ENCODE measurements at places on chromosomes 16 and 17.

GRCh38 chr16:27492588-27492979 is 57.1 kb downstream of the GTF3C1 start:
- DNase-seq = no peak

- DNase-seq = no peak
Observed at GRCh38 chr17:44061446-44061845, 5.0 kb downstream of the LSM12 start.

DNA sequence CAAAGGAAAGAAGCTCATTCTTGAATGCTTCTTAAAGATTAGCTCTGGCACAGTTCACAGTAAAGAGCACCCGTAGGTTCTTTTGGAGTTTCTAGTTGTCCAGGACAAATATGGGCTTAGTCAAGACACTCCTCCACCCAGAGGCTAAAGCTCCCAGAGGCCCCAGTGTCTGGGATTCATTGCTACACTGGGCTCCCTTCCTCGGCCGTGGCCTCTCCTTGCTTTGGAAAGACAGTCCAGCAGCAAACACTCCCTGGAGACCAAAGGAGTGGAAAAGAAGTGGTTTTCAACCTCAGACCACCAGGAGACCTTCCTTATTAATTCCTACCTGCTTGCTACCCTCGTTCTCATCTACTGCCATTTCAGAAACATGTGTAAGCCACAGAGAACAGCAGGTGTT is 17.1 kb downstream of the PHB1 start:
- no peak for DNase-seq

- DNase-seq = no peak
Observed at GRCh38 chr17:49488612-49489011, 6.5 kb upstream of the NGFR start.

DNA sequence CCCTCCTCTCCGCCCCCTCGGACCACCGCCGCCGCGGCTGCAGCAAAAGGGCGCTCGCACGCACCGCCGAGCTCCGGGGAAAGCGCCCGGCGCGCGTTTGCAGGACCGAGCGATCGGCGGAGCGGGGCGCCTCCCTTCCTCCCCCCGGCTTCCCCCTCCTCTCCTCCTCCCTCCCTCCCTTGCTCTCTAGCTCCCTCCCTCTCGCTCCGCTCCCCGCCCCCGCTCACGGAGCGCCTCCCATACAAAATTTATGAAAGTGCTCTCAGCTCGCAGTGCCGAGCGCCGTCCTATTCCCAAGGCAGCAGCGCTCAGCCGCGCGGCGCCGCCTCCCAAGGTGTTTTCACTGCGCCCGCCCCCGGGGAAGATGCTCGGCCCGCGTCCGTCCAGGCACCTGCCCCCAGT is at the start of gene RTN4RL1:
Gene RTN4RL1, minus strand, starts transcription at position 115 of the 402 bp plus-strand sequence. CDS start 469 bp downstream, outside the sequence.
- peak; percentile 59 for DNase-seq

DNA sequence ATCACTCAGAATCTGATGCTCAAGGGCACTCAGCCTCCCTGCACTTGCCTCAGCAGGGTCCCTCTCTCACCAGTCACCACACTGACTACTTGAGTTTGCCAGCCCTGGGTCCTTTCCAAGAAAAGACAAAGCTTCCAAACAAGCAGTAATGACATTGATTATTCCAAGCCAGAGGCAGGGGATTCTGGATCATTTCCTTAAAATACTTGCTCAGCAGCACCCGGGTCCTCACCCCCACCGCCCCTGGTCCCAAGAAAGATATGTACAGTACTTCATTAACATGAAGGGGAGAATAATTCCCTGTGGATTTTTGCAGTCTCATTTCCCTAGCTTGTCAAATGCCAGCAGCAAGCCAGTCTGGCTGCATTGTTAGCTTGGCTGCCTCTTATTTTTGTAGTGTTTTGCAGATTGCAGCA is 83.2 kb upstream of the GNAO1 start:
- DNase-seq = no peak

GRCh38 chr17:37017404-37017803 is 68.7 kb downstream of the AATF start:
- DNase-seq = no peak

GRCh38 chr16:2904922-2905240 is 6.8 kb upstream of the FLYWCH1 start:
- DNase-seq = no peak

DNA sequence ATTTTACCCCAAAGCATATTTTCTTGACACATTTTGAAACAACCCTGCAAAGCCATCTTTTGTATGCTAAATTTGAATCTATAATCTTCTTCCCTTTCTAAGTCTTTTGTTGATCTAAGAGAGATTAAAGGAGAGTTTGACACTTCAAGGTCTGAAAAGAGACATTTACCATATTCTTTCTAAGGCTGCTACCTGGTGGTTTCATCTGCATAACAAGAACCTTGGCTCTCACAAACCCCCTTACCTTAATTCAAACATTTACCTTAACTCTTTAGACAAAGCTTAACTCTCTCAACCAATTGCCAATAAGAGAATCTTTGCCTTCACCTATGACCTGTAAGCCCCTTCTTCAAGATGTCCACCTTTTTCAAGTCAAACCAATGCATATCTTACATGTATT is 1143.6 kb downstream of the CDH11 start:
- no peak for DNase-seq

GRCh38 chr16:69476920-69477443 is 52.6 kb downstream of the CYB5B start:
- no peak for DNase-seq

GRCh38 chr16:23408823-23409298 is 44.1 kb downstream of the COG7 start:
- DNase-seq = peak; percentile 97

DNA sequence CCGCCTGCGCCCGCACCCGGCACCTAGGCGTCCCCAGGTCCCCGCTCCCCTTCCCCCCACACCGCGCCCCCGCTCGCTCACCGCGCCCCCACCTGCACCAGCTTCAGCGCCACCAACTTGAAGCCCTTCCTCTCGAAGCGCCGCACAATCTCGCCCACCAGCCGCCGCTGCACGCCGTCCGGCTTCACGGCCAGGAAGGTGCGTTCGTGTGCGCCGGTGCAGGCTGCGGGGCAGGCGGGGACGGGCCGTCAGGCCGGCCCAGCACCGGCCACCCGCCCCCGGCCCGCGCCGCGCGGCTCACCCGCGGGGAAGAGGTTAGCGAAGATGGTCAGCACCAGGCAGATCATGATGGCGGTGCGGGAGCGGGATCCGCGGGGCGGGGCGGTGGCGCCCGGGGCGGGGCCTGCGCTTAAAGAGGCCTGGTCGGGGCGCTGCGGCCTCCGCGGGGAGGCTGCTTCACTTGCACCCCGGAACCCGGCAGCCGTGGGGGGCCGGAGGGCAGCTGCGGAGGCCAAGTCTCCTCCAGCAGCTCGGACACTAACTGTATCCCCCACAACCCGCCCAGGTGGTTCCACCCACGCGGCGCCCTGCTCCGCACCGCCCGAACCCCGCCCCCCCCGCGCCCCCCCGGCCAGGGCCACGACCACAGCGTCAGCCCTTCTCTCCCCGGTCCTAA is at the start of gene NME3:
Gene NME3, minus strand, starts transcription at position 356 of the 676 bp plus-strand sequence. Its CDS starts 9 bp downstream, at position 347.
- DNase-seq = no peak

DNA sequence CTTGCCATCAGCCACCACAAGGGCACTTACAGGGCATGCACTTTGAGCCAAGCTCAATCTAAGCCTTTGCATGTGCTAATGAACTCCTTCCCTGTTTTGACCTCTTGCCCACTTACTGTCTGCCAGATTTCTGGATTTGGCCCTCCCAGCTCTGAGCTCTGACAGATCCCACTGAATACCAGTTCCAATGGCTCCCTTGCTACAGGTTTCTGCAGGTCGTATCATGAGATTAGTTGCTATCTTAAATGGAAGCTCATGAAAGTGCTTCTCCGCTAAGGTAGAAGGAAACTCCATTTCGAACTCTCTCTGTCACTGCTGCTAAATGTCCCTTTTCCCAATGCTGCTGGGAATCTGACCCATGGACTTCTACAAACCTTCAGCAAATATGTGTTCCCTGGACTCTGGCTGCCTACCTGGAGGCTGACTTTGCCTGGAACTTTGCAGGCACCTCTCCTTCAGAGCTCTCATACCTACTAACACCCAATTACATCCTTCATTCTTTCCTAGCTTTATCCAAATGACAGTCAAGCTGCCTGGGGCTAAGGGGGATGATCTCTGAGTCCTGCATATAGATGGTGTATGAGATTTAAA is 23.5 kb upstream of the TOB1 start:
- no peak for DNase-seq

DNA sequence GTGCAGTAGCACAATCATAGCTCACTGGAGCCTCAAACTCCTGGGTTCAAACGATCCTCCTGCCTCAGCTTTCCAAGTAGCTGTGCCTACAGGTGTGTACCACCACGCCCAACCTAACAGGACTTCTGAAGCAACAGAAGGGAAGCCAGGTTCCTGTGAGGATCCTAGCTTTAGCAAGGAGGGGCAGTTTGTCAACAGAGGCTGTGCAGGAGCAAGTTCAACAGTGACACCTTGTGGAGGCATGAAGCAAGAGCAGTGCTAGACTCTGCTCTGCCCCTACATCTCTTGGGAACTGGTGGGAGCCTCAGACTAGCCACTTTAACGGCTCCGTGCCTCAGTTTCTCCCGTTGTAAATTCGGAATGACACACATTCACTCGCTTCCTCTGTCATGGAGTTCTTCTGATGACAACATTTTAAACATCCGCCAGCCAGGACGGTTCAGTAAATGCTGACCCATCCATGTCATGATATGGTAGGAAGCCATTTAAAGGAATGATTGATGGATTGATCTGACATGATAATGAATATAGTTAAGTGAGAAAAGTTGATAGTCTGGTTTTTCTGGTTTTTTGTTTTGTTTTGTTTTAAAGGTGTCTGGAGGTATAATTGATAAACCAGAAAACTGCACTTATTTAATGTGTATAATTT is 218.7 kb downstream of the MRTFB start:
- no peak for DNase-seq

DNA sequence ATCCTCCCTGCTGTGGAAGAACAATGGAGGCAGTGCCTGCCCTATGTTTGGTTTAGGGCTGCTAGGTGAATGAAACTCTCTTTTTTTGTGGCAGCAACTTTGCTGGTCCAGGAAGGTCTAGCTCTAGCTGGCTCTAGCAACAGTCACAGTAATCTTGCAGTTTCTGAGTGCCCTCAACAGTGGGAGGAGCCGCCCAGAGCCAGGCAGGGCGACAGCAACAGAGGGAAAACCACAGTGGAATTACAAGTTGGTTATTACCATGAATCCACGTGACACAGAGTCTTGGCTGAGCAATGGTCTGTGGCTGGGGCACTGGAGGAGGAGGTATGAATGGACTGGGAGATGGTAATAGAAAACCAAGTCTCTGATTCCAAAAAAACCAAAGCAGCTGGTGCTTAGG is 10.3 kb downstream of the HSPB9 start:
- no peak for DNase-seq

- DNase-seq = no peak
Observed at GRCh38 chr17:72176951-72177660, 56.3 kb downstream of the SOX9 start.

DNA sequence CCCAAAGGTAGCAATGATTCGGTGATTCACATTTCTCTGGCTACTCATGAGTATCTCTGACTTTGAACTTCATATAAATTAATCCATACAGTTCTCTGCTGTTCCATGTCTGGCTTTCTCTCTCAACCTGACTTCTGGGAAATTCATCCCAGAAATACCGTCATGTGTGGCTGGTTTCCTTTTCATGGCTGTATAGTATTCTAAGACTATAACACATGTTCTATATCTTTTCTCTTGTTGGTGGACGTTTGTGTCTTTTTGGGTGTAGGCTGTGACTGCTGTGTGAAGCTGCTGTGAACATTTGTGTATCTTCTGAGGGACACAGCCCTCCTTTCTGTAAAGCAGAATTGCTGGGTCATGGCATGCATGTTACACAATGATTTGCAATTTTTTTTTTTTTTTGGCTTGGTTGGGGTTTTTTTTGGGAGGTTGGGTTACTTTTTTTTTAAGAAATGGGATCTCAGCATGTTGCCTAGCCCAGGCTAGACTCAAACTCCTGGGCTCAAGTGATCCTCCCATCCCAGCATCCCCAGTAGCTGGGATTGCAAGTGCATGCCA is 6.3 kb downstream of the TTYH2 start:
- DNase-seq = no peak

DNA sequence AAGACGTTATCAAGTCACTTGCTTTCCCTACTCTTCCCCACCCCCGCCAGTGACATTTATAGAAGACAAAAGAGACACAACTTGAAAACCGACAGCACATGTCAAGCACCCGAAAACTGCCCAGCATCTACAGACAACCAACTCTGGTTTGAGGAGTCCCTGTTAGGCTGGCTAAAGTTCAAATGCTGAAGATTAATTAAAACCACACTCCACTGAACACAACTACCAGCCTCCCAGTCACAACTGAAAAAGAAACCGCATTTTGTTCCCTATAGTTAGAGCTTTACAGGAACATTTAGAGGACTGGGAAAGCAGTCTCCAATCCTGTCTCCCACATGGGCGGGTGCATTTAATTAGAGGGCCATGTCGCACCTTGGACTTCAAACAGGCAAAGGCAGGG is 73.0 kb upstream of the COX10 start:
- DNase-seq = no peak

- DNase-seq = no peak
Observed at GRCh38 chr17:72822358-72823023, 270.0 kb downstream of the SLC39A11 start.

DNA sequence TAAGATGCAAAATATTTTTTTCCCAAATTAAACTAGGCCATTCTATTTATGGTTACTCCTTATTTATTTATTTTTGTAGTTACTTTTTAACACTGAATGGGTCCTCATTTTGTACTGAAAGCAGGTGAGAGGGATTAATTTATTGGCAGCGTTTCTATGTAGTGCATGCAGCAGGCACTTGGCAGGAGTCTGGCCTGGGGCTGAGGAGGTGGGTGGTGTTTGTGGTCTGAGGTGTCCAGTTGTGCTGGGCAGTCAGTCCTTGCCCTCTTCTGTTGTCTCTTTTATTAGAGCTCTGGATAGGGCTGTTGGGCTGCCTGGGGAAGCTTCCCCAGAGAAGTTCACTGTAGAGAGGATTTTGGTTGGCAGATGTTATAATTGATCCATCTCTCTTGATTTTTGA is 12.7 kb downstream of the SEC14L1 start:
- no peak for DNase-seq

- DNase-seq = no peak
Observed at GRCh38 chr16:57137566-57138273, 45.3 kb downstream of the CPNE2 start.

DNA sequence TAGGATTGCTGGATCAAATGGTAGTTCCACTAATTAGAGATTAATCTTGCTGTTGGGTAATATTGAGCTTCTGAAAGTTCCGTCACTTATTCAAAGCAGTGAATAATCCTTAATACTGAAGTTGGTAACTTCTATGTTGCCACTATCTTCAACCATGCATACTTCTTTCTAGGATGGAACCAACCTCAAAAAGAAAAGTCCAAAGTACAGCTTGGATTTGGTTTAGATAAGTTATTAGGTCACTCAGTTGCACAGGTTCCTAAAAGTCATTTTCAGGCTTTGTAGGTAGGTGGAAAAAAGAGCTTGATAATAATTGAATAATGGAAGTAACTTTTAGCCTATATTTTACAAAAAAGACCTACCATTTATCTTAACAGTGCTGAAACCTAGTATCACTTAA is 78.7 kb downstream of the MAP2K4 start:
- DNase-seq = no peak

- DNase-seq = no peak
Observed at GRCh38 chr16:14611660-14612059, 18.4 kb downstream of the PARN start.

Data from cerebellar nuclear complex (tissue), 1 donor.